ENCODE measurements at places on chromosomes 4 and X.
A peak's percentile ranks its signal among the peaks of the same experiment; 100 is the strongest.

- no peak for DNase-seq
Measured at GRCh38 chrX:44494357-44494756, 48.3 kb downstream of the FUNDC1 start.

- DNase-seq: no peak
Measured at GRCh38 chrX:15714529-15714928, 23.5 kb upstream of the CA5B start.

GRCh38 chr4:122107680-122108079 lies 44.5 kb upstream of the BLTP1 start:
- DNase-seq: no peak

- no peak for DNase-seq
Measured at GRCh38 chrX:63656871-63657580, 128.0 kb downstream of the ARHGEF9 start.

DNA sequence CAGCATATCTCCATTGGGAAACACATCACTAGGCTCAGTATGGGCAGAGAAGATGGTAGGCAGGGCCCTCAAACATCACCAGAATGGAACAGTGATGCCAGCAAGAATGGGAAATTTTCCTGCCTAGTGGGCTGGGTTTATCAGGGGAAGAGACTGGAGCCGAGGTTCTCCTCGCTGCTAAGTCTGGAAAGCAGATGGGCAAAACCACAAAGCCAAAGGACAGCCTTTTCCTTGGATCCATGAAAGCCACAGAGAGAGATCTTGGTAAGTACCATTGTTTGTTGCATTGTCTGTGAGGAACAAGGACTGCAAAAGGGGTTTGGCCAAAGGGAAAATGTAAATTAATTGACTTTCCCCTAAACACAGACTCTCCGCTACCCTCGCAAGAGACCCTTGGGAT lies 80.1 kb downstream of the ATG4A start:
- DNase-seq: no peak

DNA sequence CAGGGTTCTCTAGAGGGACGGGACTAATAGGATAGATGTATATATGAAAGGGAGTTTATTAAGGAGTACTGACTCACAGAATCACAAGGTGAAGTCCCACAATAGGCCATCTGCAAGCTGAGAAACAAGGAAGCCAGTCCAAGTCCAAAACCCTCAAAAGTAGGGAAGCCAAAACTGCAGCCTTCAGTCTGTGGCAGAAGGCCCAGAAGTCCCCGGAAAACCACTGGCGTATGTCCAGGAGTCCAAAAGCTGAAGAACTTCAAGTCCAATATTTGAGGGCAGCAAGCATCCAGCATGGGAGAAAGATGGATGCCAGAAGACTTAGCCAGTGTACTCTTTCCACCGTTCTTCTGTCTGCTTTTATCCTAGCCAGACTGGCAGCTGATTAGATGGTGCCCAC lies 227.2 kb downstream of the KCTD8 start:
- DNase-seq: no peak

DNA sequence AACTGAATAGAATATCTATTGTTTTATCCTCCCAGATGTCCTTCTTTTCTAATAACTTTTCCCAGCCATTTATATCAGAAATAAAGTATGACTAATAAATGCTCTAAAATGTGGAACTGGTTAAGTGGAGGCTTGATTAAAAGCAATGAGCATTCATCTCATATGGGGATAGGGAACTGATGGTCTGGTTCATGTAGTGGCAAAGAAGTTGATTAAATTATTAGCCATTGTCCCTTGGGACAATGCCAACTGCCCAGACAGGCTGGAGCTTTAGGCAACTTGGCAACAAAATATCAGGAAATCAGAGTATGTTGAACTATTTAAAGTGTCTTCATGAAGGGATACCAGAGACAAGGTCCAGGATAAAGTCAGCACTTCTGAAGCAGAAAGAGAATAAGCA lies 24.2 kb downstream of the TRO start:
- no peak for DNase-seq

DNA sequence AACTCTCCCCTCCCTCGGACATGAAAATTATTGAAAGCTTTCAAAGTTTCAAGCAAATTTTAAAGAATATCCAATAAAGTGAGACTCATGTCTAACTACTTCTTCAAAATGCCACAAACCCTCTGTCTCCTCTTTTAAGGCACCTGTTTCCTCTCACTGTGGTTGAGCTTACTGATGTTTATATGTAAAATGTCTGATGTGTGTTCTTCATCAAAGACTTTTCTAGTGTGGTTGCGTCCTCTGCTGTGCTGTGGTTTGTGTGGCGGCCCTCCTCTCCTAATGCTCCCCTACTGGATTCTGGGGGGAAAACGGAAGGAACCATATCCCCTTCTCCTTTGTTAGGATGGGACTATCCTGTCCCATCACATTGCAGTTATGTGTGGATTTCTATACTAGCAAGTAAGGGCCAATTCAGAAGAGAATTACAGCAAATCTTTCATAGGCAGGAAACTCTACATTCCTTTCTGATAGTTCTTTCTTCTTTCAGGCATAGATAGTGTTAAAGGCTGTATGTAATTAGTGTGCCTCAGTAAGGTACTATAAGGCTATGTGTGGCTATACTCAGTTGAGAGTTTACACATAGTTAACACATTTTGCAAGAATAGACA lies 221.0 kb upstream of the GPRIN3 start:
- no peak for DNase-seq

DNA sequence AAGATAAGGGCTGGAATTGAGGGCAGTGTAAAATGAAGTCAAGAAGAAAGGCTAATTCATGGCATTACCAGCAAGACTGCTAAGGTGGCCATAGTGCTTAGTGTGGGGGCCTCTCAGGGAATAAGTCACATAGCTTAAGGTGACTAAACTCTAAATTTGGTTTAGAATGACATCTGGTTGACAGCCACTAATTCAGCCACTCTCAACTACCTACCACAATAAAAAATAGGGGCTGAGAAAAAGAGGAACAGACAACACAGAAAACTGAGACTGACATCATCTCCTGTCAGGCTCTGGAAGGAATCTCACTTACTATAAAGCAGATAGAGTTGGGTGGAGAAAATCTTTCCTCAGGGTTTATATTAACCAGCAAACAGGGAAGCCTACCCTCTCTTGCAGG lies 96.9 kb downstream of the CHRDL1 start:
- no peak for DNase-seq

GRCh38 chr4:8240211-8241041 lies 29.1 kb upstream of the HTRA3 start:
- no peak for DNase-seq

GRCh38 chrX:74902806-74903205 lies 22.4 kb downstream of the NEXMIF start:
- DNase-seq: no peak

DNA sequence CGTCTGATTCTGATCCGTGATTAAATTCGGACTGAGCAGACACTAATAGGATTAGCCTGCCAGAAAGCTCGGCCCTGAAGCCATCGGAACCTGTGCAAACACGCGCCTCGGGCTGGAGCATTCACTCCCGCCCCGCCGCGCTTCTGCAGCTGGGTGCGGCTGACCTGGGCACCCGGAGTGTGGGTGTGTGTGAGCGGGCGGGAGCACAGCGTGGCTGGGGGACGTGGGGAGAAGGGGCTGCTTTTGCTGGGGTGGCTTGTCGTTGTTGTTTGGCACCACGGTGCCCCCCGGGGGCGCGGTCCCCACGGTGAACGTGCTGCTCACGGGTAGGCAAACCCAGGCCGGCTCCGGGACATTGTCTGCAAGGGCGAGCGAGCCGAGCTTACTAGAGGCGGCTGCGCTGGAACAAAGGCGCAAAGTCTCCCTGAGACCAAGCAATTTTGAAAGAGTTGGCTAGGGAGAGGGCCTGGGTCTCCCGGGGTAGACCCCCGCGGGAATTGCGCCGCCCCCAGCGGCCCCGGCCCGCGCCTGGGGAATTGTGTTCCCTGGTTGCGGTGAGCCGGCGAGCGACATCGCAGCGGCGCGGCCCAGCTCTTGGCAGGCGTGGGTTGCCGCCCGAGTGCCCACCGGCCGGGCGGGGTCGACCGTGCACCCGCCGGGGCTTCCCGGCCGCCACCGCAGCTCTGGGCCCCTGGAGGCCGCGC lies 1.4 kb downstream of the MAMLD1 start:
- DNase-seq: no peak

DNA sequence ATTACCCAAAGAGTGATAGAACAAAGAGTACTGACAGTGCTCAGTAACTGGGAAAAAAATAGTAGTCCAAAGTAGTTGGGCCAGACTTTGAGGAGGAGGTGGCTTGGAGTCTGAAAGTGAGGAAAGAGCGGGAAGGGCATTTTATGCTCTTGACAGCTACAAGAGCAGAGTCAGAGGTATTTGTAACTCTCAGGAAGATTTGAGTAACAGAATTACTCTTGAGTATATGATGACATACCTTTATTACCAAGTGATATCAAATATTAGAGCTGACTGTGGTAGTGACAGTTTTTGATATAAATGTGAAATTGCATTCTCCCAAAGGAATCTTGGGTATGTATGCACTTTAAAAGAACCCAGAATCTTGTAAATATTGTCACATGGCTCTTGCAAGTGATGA lies 2.2 kb downstream of the SLAIN2 start:
- DNase-seq: no peak

DNA sequence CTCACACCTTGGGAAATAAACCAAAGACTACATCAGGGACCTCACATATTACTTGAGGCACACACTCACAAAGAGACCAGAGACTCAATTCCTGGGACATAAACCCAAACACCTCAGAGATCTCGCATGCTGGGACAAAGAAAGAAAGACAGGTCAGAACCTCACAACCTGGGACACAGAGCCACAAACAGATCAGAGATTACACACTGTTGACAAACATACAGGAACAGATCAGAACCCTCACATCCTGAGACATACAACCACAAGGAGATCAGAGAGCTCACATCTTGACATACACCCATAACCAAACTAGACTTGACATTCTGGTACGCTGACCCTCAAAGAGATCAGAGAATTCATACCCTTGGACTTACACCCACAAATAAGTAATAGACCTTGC lies 17.3 kb downstream of the SUV39H1 start:
- no peak for DNase-seq

- no peak for DNase-seq
Measured at GRCh38 chr4:169675825-169676224, 55.4 kb downstream of the CLCN3 start.

DNA sequence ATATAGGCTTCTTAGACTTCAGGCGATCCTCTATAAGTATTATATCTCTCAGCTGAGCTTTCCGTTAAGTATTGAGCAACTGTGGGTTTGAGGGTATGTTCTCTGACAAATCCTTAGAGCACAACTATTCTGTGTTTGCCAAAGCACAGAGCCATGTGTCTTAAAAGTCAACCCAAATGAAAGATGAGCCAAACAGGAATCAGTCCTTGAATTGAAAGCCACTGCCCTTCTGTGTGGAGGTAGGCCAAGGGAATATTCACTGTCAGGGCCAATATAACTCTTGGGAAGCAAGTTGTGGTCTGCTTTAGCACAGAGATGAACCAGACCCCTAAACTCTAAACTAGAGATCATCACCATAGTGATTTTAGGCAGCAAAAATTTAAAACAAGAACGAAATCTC lies 164.0 kb downstream of the STAG2 start:
- no peak for DNase-seq

GRCh38 chrX:150036181-150036580 lies 97.9 kb upstream of the EOLA2 start:
- peak; percentile 1 for DNase-seq

- no peak for DNase-seq
Measured at GRCh38 chr4:128566693-128567092, 242.8 kb upstream of the JADE1 start.

- no peak for DNase-seq
Measured at GRCh38 chr4:147975325-147975724, 243.4 kb downstream of the ARHGAP10 start.

DNA sequence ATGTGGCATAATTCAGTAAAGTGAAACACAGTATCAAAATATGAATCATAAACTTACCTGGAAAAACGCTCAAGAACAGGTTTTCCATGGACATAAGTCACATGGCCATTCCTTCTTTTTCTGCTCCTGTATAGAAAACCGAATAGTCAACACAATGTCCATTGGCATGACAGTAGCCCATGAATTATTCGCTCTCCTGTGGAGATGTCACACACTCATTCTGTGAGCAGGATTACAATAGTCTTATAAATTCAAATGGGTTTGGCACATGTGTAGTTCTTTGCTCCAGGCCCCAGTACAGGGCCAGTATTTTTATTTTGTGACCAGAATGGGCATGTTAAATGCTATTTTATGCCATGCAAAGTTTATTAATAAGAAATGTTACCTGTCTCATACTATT lies 15.1 kb upstream of the CXCL13 start:
- no peak for DNase-seq

DNA sequence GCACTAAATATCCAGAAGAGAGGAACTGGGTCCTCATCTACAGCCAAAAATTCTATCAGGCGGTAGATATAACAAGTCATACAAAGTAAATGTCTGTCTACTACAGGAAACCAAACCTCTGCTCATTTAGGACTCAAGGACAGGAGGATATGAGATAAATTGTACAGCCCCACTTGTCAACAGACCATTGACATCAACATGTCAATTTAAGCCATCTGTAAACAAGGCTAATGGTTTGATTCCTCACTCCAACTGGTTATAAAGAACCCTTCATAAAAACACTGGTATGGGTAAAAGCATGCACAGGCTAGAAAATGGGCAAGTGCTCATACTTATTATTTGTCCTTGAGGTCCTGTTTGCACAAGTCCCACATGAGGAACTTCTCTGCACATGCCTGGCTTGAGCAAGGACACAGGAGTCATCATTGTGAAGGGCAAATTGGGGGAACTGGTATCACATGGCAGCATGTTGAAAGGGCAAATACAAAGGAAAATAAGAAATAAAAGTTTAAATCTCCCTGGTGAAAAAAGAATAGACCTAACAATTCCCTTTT lies 13.2 kb downstream of the RTL8B start:
- no peak for DNase-seq

- no peak for DNase-seq
Measured at GRCh38 chr4:127249066-127249766, 383.5 kb upstream of the INTU start.

DNA sequence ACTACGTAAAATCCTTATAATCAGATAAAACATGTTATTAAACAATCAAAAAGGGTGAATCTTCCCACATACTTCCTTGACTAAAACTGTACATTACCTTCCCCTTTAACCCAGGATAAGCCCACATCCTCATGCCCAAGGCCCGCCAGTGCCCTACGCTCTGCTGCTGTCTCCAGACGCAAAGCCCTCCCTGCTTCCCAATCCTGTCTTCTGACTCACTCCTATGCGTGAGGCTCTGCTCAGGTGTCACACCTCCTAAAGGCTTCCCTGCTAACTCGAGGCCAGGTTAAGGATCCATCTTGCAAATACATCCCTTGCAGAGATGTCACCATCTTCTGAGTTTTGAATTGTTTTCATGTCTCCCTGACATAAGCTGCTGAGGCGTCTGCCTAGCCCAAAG lies 61.6 kb downstream of the STX18 start:
- DNase-seq: no peak
